ENCODE measurements at places on chromosomes 4 and X.

GRCh38 chrX:65821721-65822496, 154.5 kb downstream of the MSN start:
- DNase-seq, result peak; percentile 5

DNA sequence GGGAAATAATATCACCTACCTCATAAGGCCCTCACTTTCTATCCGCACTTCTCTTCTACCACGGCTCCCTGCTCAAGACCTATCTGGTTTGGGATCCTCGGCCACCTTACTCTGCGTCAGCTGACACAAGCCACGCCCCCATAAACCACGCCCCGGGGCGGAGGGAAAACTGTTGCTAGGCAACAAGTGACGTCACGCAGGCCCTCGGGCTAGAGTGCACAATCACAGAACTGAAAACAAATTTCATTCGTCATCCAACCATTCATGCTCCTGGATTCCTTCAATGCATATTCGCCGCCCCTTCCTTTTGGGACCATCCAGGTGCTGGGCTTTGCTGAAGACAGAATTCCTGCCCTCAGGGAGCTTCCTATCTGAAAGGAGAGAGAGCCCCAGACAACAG, 66.3 kb downstream of the SMC1A start:
- DNase-seq, result peak; percentile 48

GRCh38 chr4:113790478-113790877, 28.9 kb upstream of the CAMK2D start:
- peak; percentile 77 for DNase-seq

GRCh38 chr4:108649863-108650211, 562 bp upstream of the OSTC start:
- no peak for DNase-seq

GRCh38 chr4:41820473-41820872, 71.9 kb upstream of the PHOX2B start:
- no peak for DNase-seq

DNA sequence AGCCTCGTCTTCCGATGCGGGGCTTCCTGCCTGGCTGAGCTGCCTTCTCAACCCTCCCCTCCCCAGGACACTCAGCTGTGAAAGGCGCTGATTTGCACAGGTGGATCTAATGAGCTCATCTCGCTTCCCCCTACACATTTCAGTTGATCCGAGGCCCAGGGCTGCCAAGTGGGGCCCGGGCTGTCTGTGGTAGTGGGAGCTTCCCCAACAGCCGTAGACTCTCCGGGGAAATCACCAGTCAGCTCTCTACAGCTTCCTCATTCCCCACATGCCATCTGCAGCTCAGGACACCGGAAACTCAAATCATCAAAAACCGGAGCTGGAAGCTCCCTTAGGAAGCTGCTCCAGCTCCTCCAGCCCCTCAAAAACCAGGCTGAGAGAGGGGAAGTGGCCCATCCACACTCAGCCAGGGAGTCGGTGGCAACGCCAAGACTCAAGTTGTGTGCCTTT, 56.2 kb downstream of the SMIM20 start:
- peak; percentile 69 for DNase-seq

All from CD14-positive monocyte (primary cell).